ENCODE measurements at places on chromosomes 7 and 10.

DNA sequence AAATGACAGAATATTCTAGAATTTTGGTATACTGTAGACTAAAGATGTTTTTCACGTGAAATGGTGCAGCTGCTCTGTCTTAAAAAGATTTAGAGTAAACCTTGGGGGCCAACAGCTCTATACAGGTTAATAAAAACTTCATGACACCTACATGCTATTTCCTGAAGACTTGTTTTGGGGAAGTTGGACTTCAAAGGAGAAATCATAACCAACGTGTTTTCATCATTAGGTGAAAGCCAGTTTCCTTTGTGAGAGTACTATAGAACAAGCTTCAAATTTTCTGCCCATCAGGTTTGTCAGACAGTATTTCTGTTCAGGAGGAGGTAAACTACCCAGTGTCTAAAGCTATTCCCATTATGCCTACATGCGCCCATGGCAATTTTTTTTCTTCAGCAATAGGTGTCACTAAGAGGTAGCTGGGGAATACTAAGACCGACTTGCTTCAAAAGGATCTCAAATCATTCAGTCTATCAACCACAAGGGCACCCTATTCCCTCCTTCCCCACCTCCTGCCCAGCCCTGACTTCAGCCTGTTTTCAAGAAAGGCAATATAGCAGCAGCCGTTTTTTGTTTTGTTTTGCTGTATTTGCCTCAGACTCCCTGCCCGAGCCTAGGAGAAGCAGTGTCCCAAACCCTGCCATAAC, 237.3 kb upstream of the SP8 start:
- DNase-seq, result no peak

GRCh38 chr10:95537542-95537927, 23.6 kb downstream of the SORBS1 start:
- no peak for DNase-seq

GRCh38 chr7:157539521-157539920, 202.7 kb downstream of the DNAJB6 start:
- no peak for DNase-seq

DNA sequence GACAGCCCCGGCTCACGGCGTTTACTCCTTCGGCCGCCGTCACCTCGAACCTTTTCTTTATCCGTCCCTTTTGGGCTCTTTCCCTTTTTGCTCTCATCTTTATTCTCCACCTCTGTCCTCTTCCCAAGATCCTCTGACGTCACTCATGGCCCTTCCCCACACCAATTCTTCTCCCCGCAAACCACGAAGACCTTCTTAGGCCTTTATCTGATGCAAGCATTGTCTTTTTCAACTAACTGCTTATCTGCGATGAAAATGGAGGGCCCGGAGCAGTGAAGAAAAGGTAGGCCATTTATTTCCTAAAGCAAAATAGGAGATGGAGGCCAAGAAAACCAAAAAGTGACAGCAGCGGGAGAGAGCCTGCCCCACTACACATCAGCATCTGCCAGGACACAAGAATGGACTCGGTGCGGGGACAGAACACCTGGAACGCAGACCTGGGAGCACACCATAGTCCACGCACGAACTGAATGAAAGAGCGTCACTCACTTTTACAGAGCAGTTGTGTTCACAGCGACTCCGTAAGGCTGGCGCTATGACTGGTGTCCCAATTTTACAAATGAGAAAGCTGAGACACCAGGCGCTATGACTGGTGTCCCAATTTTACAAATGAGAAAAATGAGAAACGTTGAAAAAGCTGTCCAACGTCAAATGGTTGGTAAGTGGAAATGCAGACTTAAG, 45.3 kb downstream of the ZNF777 start:
- DNase-seq, result no peak

- no peak for DNase-seq
These were observed 27.4 kb upstream of the PSMG3 start for GRCh38 chr7:1597066-1597760.

GRCh38 chr10:13268310-13268709, 31.6 kb downstream of the PHYH start:
- DNase-seq, result no peak

- no peak for DNase-seq
These were observed 513.6 kb downstream of the HTR7 start for GRCh38 chr10:90344226-90344625.

DNA sequence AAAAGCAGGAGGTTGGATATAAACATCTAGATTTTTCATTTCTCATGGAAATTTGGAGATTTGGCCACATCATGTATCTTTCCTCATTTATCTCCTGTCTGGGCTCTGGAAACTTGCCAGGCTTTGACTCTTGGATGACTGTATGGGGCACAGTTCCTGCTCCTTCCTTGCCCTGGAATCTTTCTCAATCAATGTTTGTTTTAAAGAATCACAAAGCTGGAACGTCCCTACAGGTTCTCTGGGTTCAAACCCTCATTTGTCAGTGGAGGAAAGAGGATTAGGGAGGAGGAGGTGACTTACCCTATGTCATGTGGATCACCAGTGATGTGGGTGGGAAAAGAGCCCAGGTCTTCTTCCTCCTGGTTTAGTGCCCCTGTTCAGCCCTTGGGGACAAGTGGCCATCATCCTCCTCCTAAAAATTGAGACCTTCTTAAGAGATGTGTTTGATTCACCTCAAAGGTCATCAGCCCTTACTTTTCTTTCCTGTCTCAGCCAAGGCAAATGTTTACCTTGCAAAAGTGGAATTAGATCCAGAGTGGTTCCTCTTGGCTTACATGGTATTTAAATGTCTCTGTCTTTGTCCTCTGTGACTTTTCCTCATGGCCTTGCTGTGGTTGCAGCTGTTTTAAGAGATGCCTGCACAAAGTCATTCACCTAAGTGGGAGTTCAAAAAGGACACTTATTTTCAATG, 38.8 kb upstream of the PDZD8 start:
- DNase-seq, result no peak

- DNase-seq, result no peak
These were observed 73.5 kb downstream of the CUX1 start for GRCh38 chr7:101890749-101891523.

DNA sequence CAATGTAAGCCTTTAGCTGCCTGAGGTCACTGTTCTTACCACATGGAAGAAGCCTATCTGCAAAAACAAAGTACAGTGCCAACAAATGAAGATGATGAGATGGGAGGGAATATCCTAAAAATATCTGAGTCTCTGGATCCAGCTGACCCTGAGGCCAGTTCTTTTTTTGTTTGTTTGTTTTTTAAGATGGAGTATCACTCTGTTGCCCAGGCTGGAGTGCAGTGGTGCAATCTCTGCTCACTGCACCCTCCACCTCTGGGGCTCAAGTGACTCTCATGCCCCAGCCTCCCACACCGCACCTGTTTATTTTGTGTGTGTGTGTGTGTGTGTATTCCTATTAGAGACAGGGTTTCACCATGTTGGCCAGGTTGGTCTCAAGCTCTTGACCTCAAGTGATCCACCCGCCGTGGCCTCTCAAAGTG, 44.9 kb downstream of the HYCC1 start:
- DNase-seq, result no peak

DNA sequence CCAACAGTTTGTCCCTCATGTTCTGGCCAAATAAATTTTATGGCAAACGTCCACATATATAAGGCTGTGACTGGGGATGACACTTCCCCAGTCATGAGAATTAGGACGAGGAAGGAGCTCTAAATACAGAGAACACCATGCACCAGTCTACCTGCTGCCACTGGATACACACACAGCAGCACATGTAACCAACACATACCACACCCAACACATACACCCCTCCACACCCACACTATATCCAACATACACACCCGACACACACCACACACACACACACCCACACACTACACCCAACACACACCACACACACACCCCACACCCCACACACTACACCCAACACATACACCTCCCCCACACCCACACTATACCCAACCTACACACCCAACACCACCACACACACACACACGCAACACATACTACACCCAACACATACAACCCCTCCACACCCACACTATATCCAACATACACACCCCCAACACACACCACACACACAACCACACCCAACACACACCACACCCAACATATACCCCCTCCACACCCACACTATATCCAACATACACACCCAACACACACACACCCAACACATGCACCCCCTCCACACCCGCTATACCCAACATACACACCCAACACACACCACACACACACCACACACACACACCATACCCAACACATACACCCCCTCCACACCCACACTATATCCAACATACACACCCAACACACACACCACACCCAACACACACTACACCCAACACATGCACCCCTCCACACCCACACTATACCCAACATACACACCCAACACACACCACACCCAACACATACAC, 74.1 kb downstream of the HIPK2 start:
- no peak for DNase-seq

Measured in BJ (cell line).